ENCODE measurements at places on chromosomes 12 and 14.

GRCh38 chr12:127282786-127283565 is 984.0 kb upstream of the TMEM132C start:
- DNase-seq, result no peak

DNA sequence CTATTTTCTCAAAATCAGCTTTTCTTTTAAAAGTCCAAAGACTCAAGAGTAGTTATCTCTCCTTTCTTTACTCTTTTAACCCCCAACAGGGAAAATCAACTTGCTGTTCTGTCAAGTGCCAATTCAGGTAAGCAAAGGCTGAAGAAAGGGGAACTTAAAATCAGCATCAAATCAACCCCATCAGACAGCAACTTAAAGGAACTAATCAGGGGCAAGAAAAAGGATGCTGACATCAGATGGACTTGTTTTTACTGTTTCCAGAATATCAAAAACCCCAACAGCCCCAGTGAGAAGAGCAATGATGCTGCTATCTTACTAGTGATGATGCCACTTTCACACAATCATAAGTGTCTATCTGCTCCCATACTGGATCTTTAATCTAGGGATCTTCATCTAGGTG is 3.4 kb downstream of the BAZ2A start:
- no peak for DNase-seq

GRCh38 chr12:116161588-116161987 is 115.9 kb downstream of the MED13L start:
- DNase-seq, result peak; percentile 63

- peak; percentile 86 for DNase-seq
Measured at GRCh38 chr12:11812586-11813437, 163.3 kb downstream of the ETV6 start.

DNA sequence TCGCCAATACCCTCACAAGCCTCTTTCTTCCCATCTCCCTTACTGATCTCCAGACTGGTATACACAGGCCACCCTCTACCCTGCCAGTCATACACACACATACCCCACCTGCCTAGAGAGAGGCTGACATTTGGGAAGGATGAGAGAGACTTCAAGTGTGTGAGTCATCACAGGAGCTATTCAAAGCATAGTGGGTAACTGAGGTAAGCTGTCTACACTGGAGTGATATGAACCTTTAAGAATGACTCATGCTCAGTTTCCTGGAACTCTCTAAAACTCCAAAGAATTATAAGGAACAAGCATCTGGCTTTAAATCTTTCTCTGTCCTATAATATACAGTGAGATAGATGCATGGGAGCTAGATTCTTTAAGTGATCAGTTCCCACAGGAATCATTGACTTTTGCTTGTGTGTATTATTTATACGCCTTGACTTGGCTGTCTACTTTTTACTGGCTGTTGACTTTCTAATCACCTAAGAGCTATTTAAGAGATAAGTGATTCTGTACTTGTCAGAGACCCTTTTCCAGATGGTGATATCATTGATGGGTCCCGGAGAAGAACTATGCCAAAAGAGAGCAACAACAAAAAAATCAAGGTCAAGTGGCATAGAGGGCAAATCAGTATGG is 5.8 kb downstream of the IGF1 start:
- DNase-seq, result peak; percentile 63

DNA sequence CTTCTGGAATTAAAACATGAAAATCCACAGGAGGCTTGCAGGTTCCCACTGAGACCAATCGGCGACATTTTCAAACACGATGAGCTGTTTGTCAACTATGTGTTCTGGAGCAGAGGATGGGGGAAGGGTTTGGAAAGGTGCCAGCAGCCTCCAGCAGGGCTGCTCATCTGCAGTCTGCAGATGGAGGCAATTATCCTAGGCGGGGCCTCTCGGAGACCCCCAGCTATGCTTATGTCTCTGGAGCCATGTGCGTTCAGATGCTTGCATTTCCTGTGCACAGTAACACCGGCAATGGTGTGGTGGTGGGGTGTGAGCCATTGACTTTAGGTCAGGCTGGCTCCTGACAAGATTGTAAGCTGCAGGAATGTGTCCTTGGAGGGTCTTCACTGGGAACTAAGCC is 51.7 kb downstream of the RPH3A start:
- peak; percentile 17 for DNase-seq

GRCh38 chr12:59093073-59093772 is 172.9 kb upstream of the LRIG3 start:
- DNase-seq, result no peak

DNA sequence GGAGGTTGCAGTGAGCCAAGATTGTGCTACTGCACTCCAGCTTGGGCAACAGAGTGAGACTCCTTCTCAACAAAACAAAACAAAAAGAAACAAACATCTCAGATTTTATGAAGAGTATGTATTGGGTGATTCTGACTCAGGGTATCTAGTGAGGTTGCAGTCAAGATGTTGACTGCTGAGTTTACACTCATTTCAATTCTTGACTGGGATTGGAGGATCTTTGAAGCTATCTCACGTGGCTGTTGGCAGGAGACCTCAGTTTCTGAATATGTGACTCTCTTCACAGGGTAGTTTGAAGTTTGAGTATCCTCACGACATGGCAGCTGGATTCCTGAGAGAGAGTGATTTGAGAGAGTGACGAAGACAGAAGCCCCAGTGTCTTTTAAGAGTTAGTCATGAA is 29.4 kb downstream of the ERC1 start:
- DNase-seq, result no peak

- no peak for DNase-seq
Measured at GRCh38 chr12:5479761-5480160, 47.9 kb downstream of the NTF3 start.

DNA sequence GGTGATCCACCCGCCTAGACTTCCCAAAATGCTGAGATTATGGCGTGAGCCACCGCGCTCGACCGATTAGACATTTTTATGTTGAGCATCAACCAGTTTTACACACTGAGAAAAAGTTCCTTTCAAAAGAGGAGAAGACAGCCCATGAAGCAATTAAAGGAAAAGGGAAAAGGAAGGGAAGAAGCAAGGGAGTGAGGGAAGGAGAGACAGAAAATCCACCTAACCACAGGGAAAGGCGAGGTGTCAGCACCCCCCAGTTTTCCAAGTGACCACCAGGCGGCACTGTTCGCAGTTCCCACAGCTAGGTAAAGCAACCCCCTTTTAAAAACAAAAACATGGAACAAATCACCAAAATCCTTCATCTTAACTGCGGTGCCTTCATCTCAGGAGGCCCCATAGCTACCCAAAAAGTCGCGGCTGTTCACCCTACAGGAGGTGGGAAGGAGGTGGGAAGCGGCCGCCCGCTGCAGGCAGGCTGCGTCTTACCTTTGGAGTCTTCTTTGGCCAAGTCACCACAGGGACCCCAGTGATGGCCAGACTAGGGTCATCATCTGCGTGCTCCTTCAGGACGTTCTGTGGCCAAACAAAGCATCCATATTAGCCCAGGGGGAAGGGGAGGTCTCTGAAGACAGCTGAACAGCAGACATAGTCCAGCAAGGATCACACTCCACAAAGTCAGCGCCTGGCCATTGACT is 86.6 kb downstream of the KDM2B start:
- DNase-seq, result peak; percentile 5

GRCh38 chr12:112904571-112904970 is 2.2 kb upstream of the OAS1 start:
- no peak for DNase-seq

DNA sequence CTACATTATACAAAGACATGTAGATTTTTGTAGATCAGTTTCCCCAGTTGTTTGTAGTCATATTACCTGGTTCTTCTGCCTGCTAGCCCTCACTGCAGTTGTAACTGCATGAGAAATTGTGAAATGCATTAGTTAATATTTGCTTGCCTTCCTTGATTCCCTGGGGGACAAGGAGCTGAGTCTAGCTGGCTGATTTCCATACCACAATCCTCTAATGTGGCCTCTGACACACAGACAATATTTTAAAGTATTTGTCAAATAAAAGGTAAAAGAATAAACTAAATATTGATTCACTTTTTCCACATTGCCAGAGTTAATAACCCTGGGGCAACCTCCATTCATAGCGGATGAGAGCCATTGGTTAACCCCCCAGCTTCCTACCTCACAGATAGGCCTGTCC is 128.8 kb upstream of the TMEM132C start:
- no peak for DNase-seq

GRCh38 chr12:89984846-89985245 is 276.2 kb upstream of the ATP2B1 start:
- no peak for DNase-seq

GRCh38 chr12:92133795-92134637 is 11.6 kb downstream of the BTG1 start:
- DNase-seq, result no peak

DNA sequence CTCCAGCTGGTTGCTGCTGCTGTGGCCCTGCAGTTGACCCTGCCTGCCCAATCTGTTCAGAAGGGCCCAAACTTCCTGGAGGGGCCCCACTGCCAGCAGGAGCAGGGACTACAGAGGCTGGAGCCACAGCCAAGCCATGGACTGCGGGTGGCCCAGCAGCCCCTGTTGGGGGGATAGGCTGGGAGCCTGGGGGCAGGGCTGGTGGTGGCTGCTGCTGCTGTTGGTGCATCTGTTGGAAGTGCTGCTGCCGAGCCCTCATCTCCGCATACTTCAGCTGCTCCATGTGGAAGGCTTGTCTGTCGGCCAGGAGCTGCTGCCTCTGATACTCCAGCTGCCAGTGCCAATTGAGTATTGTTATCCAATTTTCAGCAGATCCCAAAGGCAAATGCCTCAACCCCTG is 7.2 kb downstream of the MYL6 start:
- no peak for DNase-seq

GRCh38 chr12:72828662-72829324 is 556.6 kb downstream of the TRHDE start:
- no peak for DNase-seq

- no peak for DNase-seq
Measured at GRCh38 chr14:85867450-85867849, 337.5 kb downstream of the FLRT2 start.

Data from NCI-H510A treated with DMSO at 0.1 percent for 48 hours (cell line).